Esophagus squamous epithelium (tissue), 5 donors: ENCODE measurements at places on chromosomes 7 and 10. TPM values are rescaled to one million over a fixed set of nuclear protein-coding genes. Genes with fewer than 3 reads are reported as not detected.
A peak's percentile ranks its signal among the peaks of the same experiment; 100 is the strongest.

CPVL gene
- total RNA-seq: 24.1 TPM

GIMAP8 gene
- total RNA-seq: 4.0 TPM

DOCK1 gene
- total RNA-seq: 54.0 TPM

- H3K4me3 ChIP-seq: no peak overlapping the region
- H3K4me1 ChIP-seq: no peaks in the 10 kb centered on the region
- no peak overlapping the region for H3K27ac ChIP-seq
- H3K27me3 ChIP-seq: peaks cover 29% of the 10 kb centered on the region
- no peak for DNase-seq
These were observed 58.5 kb downstream of the LGI1 start for GRCh38 chr10:93816123-93816747.

- no peak overlapping the region for H3K4me3 ChIP-seq
- no peak for DNase-seq
- H3K27me3 ChIP-seq: no peaks in the 10 kb centered on the region
- H3K27ac ChIP-seq: peak overlapping the region; percentile 26
- H3K4me1 ChIP-seq: no peaks in the 10 kb centered on the region
- no peaks in the 10 kb centered on the region for H3K36me3 ChIP-seq
These were observed 168.1 kb downstream of the GALNT17 start for GRCh38 chr7:71300086-71300485.

DNA sequence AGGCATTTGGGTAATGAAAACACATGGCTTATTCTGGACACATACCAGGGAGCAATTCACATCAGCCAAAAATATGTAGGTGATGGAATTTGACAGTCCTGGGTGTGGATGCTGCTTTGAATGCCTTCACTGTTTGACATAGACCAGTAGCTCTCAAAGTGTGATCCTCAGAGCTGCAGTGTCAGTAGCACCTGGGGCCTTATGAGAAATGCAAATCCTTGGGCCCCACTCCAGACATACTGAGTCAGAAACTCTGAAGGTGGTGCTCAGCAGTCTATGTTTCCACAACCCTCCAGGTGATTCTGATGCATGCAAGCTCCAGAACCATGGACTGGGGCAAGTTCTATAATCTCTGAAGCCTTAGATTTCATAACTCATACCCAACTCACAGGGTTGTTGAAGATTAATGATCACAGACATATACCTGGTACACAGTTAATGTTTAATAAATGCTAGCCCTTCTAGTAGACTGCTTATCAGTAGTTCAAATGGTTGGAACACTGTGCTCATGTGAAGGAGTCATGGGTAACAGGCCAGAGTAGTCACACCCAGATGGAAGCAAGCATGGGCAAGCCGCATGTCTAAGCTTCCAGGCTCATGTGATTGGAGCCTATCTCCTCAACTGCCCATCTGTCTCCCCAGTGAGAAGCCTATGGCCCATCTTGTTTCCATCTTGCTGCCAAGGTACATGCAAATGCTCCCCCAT is 715.7 kb downstream of the GRID1 start:
- H3K27me3 ChIP-seq: no peaks in the 10 kb centered on the region
- H3K4me1 ChIP-seq: peaks cover 5% of the 10 kb centered on the region

DNA sequence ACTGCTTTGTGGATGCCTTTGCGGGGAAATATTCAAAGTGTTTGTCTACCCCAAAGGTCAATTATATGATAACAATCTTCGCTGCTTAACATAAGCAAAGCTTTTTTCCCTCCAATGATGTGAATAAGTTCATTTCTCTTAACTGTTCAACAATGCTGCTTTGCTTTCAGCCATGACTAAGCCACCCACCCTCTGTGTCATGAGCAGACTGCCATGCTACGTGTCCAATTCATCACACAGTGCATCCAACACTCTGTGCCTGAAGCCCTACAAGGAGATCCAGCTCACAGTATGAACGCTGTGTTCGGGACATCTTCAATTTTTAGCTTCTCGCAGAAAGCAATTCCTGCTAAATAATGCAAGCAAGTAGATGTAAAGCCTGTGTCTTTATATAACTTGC is 5.7 kb upstream of the TAS2R40 start:
- H3K4me3 ChIP-seq: no peak overlapping the region
- no peak for DNase-seq
- H3K27me3 ChIP-seq: peaks cover 4% of the 10 kb centered on the region
- no peaks in the 10 kb centered on the region for H3K36me3 ChIP-seq
- H3K4me1 ChIP-seq: no peaks in the 10 kb centered on the region
- H3K27ac ChIP-seq: no peak overlapping the region

DNA sequence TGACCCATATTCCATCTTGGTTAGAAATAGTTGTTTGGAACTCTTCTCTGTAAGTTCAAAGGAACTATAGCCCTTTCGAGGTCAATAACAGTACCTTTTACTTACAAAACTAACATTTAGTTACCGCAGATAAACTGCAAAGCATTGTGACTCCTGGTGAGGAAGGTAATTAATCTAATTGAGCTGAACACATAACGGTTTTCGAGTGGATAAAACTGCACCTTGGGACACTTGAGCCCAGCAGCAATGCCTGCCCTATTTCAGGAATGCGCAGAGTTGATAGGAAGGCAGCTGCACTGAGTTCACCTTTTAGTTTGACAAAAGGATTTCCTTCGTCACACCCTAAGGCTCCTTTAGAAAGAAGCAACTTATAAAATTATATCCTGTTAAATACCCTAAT is 75.4 kb downstream of the JAZF1 start:
- peaks cover 16% of the 10 kb centered on the region for H3K4me1 ChIP-seq
- no peak for DNase-seq
- H3K36me3 ChIP-seq: no peaks in the 10 kb centered on the region
- no peak overlapping the region for H3K27ac ChIP-seq
- H3K4me3 ChIP-seq: no peak overlapping the region
- no peaks in the 10 kb centered on the region for H3K27me3 ChIP-seq

DNA sequence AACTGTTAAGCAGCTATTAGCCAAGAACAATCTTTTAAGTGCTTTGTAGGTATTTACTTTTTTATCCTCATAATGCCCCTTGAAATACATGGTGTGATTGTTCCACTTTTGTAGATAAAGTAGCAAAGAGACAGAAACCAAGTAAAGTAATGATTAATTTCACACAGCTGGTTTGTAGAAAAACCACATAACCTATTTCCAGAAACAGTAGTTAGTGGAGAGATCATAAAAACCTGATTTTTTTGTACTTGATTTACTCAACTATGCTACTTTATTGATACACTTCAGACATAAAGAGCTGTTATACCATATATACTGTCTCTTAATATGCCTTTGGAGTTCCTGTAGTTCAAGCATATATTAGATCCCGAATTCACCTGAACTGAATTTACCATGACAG is 118.4 kb downstream of the SEMA3A start:
- no peak for DNase-seq
- H3K27ac ChIP-seq: no peak overlapping the region
- no peaks in the 10 kb centered on the region for H3K36me3 ChIP-seq

GRCh38 chr7:112361154-112361553 is 89.1 kb upstream of the IFRD1 start:
- no peaks in the 10 kb centered on the region for H3K36me3 ChIP-seq
- no peaks in the 10 kb centered on the region for H3K27me3 ChIP-seq
- no peak for DNase-seq
- no peaks in the 10 kb centered on the region for H3K4me1 ChIP-seq
- H3K4me3 ChIP-seq: no peak overlapping the region

DNA sequence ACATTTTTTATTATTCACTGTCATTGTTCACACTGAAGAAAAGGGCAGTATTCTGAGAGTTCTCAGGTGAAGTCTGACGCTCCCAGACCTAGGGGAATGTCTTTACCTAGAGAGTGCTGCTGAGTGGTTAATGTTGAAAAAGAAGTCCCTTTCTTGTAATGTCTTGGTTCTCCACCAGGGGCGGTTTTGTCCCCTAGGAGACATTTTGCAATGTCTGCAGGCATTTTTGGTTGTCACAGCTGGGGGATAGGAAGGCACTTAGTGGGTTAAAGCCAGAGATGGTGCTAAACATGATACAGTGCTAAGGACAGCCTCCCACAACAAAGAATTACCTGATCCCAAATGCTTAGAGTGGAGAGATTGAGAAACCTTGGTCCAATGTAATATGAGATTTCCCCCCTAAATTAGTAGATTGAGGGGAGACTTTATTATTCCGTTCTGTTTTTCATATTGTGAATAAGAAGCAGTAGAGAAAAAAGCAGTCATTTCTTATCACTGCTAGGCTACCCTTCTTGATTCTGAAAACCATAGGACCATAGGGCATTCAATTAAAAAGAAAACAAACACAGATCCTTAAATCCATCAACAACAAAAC is 13.1 kb downstream of the UMAD1 start:
- H3K27ac ChIP-seq: no peak overlapping the region
- no peaks in the 10 kb centered on the region for H3K36me3 ChIP-seq
- no peaks in the 10 kb centered on the region for H3K27me3 ChIP-seq
- H3K4me3 ChIP-seq: no peak overlapping the region

DNA sequence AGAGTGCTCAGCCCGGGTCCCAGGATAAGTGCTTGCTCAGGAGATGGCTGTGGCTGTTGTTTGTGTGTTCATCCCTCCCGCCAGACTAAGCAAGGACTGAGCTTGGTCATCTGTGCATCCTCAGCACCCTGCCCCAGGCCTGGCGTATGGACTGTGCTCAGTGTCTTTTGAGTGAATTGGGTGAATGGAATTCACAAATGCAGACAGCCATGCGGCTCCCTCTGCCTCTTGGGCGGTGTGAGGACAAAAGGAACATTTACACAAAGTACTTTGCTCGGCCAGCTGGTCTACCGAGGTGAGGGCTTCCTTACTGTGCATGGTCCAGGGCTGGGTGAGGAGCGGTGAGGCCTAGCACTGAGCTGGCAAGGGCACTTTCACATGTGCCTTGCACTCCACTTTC is 120.2 kb downstream of the CDH23 start:
- no peaks in the 10 kb centered on the region for H3K4me1 ChIP-seq
- no peak overlapping the region for H3K27ac ChIP-seq
- H3K4me3 ChIP-seq: no peak overlapping the region
- H3K27me3 ChIP-seq: no peaks in the 10 kb centered on the region

- H3K4me1 ChIP-seq: peaks cover 69% of the 10 kb centered on the region
- peak overlapping the region; percentile 75 for H3K4me3 ChIP-seq
- no peak for DNase-seq
- peak overlapping the region; percentile 73 for H3K27ac ChIP-seq
- H3K27me3 ChIP-seq: no peaks in the 10 kb centered on the region
- no peaks in the 10 kb centered on the region for H3K36me3 ChIP-seq
These were observed 1.0 kb upstream of the NRP1 start for GRCh38 chr10:33335551-33335800.

- H3K27me3 ChIP-seq: no peaks in the 10 kb centered on the region
- no peak overlapping the region for H3K27ac ChIP-seq
- no peak for DNase-seq
- no peaks in the 10 kb centered on the region for H3K4me1 ChIP-seq
- H3K36me3 ChIP-seq: no peaks in the 10 kb centered on the region
- no peak overlapping the region for H3K4me3 ChIP-seq
These were observed 25.8 kb downstream of the ASZ1 start for GRCh38 chr7:117401293-117402002.
